Sigmoid colon (tissue), 7 donors: ENCODE measurements at places on chromosomes 13 and 19. TPM values are rescaled to one million over a fixed set of nuclear protein-coding genes. Genes with fewer than 3 reads are reported as not detected.

HSD17B14 gene
- polyA plus RNA-seq: 4.3 TPM

SERTAD1 gene
- polyA plus RNA-seq: 14.4 TPM

PRKCG gene
- polyA plus RNA-seq: 0.34 TPM

- no peak for DNase-seq
These were observed 7.4 kb downstream of the MED26 start for GRCh38 chr19:16620584-16620983.

FAM124A gene
- 0.23 TPM for polyA plus RNA-seq

BRME1 gene
- 3.2 TPM for polyA plus RNA-seq

CDX2 gene
- polyA plus RNA-seq: 146 TPM

- DNase-seq: peak; percentile 52
These were observed 68.8 kb upstream of the MCF2L start for GRCh38 chr13:112900226-112900600.

DNA sequence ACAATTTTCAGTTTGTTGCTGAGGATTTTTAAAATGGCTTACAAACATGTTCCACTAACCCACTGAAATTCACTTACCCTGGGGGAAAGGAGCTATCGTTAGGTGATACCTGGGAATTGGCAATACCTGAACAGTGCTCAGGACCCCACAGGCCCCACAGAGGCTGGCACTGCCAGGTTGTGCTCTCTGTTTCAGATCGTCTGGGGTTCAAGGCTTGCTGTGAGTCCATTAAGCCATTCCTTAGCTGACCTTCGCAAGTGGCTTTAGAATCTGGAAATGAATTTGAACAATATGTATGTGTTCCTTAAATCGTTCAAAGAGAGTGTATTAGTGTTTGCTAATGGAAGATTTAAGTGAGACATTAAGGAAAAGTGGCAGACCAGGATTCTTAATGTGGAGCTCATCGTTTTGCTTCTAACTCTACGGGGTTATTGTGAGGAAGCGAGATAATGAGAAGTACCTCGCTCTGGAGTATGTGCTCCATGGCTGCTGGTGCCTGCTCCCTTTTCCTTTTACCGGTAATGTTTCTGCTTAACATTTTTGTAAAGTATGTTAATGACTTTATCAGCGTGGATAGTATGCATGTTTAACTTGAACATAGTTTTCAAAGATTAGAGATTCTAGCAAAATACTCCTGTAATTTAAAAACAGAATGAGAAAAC is 13.6 kb downstream of the KLF5 start:
- no peak for DNase-seq

GRCh38 chr19:50203281-50204080 is at the start of gene MYH14:
Gene MYH14 (plus strand): TSS chr19:50203622. CDS start chr19:50210366, 6,744 bp downstream.
- peak; percentile 81 for DNase-seq

GRCh38 chr19:49585023-49585422 is 3.9 kb downstream of the PRRG2 start:
- no peak for DNase-seq

- no peak for DNase-seq
These were observed 182.4 kb downstream of the GPC6 start for GRCh38 chr13:93409001-93409400.

DNA sequence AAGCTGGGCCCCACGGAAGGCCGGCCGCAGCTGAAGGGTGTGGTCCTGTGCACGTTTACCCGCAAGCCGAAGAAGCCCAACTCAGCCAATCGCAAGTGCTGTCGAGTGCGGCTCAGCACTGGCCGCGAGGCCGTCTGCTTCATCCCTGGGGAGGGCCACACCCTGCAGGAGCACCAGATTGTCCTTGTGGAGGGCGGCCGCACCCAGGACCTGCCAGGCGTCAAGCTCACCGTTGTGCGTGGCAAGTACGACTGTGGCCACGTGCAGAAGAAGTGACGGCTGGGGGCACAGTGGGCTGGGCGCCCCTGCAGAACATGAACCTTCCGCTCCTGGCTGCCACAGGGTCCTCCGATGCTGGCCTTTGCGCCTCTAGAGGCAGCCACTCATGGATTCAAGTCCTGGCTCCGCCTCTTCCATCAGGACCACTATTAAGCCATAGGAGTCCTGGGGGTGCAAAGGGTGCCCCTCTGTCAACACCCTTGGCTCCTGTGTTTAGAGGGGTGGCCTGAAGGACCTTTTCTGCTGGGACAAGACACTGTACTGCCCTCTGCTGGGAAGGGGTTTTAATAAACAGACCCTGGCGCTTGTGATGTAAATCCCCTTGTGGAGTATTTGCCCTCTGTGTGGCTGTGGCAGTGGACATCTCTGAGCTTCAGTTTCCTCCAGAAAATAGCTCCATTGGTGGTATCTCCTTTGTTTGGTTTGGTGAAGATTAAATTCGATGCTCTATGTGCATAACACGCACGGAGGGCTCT is 1.9 kb downstream of the MRPS12 start:
- no peak for DNase-seq

SCN1B gene
- polyA plus RNA-seq: 9.6 TPM

DNA sequence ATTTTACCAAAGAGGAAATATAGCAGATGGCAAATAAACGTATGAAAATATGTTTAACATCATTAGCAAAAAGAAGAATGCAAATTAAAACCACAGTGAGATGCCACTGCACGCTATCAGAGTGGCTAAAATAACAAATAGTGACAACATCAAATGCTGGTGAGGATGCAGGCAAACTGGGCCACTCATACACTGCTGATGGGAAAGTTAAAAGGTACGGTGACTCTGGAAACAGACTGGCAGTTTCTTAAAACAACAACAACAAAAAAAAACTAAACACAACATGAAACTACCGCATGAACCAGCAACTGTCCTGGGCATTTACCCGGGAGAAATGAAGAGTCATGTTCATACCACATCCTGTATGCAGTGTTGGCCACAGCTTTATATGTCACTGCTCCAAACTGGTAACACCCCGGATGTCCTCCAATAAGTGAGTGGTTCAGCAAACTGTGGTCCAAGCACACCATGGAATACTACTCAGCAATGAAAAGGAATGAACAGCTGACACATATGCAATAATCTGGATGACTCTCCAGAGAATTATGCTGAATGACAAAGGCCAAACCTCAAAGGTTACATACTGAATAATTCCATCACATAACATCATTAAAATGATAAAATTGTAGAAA is 22.3 kb downstream of the EPS15L1 start:
- DNase-seq: no peak

- DNase-seq: peak; percentile 87
These were observed 53.1 kb upstream of the SERPINE3 start for GRCh38 chr13:51286135-51287002.

DNA sequence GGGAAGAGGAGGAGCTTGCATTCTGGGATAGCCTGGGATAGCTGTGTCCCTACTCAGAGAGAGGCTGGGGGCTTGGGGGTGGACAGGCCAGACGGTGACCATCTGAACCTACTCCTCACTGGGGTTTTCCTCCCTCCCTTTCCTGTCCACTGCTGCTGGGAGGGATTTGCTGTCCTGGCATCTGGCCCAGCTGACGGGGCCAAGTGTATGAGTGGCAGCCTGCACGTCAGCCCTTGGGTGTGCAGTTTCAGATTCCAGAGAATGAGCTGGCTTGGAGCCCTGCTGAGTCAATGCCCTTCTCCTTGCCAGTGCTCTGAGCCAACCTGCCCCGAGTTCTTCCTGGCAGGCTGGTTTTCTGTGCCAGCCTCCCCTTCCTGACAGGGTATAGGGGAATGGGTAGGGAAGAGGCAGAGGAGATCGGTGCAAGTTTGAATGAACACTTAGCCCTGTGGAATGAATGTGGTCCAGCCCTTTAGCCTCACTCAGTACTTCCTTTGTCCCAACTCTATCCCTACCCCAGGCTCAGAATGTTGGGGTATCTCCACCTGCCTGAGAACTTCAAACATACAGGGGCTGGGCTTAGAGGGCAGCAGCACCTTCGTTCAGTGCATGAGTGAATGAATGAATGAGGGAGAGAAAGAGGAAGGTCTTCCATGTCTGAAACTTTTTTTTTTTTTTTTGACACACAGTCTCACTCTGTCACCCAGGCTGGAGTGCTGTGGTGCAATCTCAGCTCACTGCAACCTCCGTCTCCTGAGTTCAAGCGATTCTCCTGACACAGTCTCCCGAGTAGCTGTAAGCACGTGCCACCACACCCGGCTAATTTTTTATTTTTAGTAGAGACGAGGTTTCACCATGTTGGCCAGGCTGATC is 1.8 kb upstream of the ANGPTL4 start:
- DNase-seq: peak; percentile 99

- DNase-seq: no peak
These were observed 9.7 kb upstream of the FBXO17 start for GRCh38 chr19:38985262-38985661.

DNA sequence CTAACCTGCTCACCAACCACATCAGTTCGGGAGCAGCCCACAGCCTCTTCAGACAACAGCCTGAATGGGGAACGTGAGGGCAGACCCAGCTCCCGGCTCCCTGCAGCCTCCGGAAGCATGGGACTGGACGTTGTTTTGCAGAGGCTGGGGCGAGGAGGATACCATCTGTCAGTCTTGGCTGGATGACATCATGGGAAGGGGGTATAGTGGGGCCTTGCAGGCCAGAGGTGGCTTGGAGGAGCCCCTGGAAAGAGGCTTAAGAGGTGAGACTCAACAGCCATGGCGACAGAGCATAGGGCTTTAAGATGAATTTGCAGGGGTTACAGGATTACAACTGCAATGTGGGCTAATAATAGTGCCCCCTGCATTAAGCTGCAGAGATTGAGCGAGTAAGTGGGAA is 1.5 kb downstream of the FXYD3 start:
- no peak for DNase-seq

DNA sequence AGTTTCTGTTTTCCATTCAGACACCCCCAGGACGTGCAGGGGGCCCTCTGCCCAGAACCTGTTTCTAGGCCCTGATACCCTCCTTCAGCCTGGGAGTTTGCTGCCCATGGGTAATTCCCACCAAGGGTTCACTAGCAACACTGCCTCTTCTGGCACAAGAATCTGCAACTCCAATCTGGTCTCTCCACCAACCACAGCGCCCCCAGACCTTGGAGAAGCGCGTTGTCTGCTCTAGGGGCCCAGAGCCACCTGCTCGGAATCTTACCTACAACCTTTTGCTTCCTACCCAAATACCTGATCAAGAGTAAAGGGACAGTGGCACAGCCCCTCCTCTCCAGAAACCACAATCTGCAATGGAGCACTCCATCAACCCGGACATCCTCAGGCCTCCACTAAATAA is 763 bp downstream of the ZNF180 start:
- DNase-seq: no peak

DNA sequence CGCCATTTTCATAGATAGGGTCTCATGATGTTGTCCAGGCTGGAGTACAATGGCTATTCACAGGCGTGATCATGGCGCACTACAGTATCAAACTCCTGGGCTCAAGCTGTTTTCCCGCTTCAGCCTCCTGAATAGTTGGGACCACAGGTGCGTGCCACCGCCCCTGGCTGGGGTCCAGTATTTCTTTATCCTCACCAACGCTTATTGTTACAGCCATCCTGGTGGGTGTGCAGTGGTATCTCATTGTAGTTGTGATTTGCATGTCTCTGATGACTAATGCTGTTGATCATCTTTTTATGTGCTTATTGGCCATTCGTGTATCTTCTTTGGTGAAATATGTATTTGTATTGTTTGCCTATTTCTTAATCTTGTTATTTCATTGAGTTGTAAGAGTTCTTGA is 49.0 kb downstream of the SIPA1L3 start:
- DNase-seq: no peak

DNA sequence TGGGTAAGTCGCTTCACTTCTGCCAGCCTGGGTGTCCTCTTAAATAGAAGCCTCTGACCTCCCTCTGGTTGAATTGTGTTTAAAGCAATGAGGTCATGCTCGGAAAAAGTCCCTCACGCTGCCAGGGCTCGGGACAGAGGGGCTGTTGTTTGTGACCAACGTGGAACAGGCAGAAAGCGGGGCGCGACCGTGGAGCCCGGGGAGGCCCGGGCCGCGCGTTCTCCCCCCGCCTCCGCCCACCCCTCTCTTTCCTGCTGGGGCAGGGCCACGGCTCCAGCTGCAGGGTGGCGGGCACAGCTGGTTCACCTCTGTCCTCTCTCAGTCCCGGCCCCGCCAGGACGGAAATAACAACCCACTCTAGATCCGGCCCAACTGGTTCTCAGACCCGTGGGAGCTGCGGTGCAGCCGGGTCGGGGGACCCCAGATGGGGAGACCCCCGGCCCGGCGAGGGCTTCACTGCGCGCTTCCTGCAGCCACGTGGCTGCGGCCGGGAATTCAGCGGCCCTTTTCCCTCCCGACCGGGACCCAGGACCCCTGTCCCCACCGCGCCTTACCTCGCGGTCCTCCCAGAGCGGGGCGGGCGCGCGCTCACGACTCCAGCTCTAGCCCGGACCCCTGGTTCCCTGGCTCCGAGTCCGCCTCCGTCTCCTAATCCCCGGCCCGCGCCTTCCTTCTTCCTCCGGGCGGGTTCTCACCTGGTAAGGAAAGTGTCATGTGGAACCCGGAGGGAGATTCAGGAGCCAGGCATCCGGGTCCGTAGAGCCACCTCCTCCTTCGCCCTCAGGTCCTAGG is 1.9 kb downstream of the CDC42EP5 start:
- peak; percentile 78 for DNase-seq

PTPRH gene
- polyA plus RNA-seq: 31.2 TPM

ATP4B gene
- not detected for polyA plus RNA-seq
